Activated CD8-positive, alpha-beta memory T cell treated with anti-CD3 and anti-CD28 coated beads for 1 hour (primary cell): ENCODE measurements at places on chromosomes 4 and X.

- no peak for DNase-seq
Measured at GRCh38 chrX:134691453-134691852, 33.2 kb upstream of the PLAC1 start.

DNA sequence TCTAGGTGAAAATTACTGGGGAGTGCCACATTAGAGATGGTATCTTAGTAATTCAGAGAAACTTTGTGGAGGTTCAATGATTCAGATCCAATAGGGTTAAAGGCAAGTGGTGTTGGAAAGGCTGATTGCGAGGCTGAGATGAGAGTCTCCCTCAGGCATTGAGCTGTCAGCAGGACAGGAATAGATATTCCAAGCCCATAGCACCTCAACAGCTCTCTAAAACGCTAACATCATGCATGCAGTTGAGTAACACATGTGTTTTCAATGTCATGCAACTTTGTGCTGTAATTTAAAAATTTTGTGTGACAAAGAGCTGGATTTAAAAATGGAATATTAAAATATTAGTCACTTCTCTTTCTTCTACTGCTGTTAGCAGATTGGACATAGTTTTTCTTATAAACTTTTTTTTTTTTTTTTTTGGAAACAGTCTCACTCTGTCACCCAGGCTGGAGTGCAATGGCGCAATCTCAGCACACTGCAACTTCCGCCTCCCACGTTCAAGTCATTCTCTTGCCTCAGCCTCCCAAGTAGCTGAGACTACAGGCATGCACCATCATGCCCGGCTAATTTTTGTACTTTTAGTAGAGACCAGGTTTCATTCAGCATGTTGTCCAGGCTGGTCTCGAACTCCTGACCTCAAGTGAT is 173.5 kb upstream of the C1QTNF7 start:
- no peak for DNase-seq

GRCh38 chrX:16842684-16843083 is 27.5 kb downstream of the RBBP7 start:
- no peak for DNase-seq

GRCh38 chr4:145722561-145722960 is 42.6 kb downstream of the C4orf51 start:
- DNase-seq: no peak

DNA sequence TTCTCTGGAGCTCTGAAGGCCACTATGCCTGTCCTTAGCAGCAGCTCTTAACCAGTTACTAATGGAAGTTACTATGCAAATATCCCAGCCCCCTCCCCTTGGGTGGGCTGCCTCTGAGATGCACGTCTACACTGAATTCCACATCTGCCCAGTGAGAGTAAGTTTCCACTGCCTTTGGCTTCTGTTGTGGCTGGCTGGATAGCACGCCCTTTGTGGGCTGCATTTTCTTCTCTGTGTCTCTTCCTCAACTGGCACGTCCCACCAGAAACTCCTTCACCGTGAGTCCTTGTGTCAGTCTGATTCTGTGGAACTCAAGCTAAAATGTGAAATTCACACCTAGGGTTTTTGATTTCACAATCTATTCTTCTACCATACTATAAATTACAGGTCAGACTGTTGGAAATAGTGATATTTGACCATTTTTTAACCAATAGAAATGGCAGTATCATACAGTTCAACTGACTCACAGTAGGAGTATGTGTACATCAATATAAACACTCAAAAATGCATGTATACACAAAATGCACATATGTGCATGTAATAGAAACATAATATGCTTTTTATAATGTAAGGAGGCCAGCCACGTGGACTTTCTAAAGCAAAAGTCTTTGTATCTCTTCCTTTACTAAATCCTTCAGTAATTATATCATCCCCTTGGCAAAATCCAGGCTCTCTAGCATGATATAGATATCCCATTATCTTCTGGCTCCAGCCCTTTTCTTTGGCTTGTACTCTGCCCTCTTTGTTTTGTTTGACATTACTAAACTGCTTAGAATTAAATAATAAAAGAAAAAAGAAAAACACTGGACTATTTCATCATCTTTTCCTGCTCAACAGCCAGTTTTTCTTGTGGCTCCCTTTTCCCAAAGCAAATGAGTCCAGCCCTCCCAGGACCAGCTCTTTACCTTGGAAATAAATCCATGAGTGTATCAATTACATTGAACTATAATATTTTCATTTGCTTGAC is 33.2 kb upstream of the LDB2 start:
- no peak for DNase-seq

DNA sequence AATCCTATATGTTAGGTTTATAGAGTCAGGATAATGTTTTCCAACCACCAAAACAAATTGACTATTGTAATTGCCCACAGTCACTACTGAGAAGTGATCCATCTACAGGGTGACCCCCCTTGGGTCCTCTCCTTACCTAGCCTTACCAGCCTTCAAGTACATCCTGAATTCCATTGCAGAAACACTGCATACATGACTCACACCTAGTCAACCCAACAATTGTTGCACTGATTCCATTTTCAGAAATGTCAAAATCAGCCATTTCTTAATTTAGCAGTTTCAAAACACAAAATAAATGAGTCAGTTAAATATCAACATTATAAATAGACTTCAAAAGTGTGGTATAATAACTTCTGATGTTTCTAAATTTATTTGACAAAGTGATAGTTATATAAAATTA is 106.3 kb upstream of the TNIP3 start:
- no peak for DNase-seq

- no peak for DNase-seq
Measured at GRCh38 chrX:129549124-129549523, 9.1 kb downstream of the OCRL start.

DNA sequence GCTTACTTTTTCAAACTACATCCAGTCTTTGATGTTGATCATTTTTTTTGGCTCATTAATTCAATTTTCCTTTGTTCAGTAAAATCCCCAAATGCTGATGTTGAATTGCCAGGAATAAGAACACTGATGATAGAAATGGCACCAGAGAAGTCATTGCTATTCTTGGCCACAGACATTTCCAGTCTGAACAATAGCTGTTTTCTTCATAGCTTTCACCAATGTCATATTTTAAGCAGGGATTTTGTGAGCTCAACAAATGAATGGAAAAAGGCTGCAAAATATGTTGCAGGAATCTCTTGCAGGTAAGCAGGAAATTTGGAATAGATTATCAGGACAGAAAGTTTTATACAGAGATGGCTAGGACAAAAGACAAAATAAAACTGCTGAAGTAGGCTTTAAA is 40.5 kb upstream of the GLRB start:
- DNase-seq: no peak

DNA sequence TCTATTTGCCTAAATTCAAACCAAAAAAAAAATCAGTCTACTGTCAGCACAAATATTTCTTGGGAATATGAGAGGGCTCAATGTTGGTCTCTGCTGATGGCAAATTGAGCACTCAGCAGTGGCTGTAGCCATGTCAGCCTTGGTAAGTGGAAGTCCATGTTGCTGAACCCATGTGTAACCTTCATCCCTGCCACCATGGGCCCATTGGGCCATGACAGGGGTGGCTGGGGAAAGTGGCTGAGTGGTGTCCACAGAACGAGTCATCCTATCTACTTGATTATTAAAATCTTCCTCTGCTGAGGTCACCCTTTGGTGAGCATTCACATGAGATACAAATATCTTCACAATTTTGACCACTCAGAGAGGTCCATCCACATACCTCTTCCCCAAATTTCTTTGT is 56.8 kb upstream of the FAM9B start:
- DNase-seq: no peak

GRCh38 chrX:36062778-36063177 is 143.2 kb downstream of the CFAP47 start:
- no peak for DNase-seq

- DNase-seq: no peak
Measured at GRCh38 chr4:32417113-32417704, 1697.0 kb downstream of the PCDH7 start.

DNA sequence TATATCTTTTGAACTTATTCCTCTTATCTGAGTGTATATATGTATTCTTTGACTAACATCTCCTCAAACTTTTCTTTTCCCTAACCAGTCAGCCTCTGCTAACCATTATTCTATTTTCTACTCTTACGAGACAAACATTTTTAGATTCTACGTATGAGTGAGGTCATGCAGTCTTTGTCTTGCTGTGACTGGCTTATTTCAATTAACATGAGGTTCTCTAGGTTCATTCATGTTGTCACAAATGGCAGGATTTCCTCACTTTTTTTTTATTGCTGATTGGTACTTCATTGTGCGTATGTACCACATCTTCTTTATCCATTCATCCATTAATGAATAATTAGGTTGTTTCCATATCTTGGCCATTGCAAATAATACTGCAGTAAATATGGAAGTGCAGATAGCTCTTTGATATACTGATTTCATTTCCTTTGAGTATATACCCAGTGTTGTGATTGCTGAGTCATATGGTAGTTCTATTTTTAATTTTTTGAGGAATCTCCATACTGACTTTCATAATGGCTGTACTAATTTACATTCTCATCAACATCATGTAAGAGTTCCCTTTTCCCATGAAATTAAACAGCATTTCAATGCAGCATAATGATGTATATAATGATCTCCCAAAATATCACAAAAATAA is 80.1 kb downstream of the HS3ST1 start:
- DNase-seq: no peak

- no peak for DNase-seq
Measured at GRCh38 chrX:156001667-156002021, 4.1 kb downstream of the IL9R start.

DNA sequence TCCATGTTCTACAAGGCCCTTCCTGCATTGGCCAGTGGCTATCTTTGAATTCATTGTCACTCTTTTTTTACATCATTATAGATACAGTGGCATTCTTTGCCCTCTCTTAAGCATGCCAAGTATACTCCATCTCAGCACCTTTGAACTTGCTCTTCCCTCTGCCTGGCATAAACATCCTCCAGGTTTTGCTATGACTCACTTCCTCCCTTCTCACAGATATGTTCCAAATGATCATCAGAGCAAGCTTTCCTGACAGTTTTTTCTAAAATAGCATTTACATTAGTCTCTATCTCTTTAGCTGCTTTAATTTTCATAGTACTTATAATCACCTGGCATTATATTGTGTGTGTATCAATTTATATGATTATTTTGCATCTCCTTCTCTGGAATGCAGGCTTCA is 553.3 kb upstream of the MAGEB2 start:
- DNase-seq: no peak

DNA sequence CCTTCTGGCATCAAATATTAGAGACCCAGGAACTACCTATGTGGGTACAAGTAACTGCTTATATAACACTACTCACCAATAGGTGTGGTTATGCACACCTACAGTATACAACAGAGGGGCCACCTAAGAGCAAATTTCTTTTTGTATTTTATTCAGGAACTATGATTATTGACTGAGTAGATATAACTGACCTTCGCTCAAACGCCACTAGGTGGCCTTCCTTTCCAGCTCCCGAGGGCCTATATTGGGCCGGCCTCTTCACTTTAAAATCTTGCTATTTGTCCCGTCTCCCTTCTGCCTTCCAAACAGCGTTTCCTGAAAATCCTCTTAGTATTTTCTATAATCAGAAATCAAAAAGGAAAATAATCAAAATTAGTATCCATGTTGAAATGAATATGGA is 19.9 kb upstream of the PABPC5 start:
- DNase-seq: no peak

DNA sequence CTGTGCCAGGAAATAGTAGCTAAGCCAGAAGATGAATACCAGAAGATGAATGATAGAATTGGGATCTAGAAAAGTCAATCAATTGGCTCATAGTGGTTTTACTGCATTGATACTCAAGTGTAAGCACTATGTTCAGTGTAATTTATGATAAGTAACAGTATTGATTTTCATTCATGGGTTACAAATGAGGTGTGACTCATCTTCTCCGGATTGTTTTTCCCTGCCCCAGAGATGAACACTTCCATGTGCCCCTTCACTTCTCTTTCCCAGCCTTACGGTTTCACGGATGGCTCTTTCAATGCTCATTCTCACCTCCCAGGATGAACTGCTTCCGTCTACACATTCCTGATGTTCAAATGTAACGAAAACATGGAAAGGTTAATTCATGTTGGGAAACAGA is 9.8 kb upstream of the GUCY1B1 start:
- DNase-seq: no peak

GRCh38 chr4:11768251-11768972 is 339.7 kb upstream of the HS3ST1 start:
- no peak for DNase-seq

DNA sequence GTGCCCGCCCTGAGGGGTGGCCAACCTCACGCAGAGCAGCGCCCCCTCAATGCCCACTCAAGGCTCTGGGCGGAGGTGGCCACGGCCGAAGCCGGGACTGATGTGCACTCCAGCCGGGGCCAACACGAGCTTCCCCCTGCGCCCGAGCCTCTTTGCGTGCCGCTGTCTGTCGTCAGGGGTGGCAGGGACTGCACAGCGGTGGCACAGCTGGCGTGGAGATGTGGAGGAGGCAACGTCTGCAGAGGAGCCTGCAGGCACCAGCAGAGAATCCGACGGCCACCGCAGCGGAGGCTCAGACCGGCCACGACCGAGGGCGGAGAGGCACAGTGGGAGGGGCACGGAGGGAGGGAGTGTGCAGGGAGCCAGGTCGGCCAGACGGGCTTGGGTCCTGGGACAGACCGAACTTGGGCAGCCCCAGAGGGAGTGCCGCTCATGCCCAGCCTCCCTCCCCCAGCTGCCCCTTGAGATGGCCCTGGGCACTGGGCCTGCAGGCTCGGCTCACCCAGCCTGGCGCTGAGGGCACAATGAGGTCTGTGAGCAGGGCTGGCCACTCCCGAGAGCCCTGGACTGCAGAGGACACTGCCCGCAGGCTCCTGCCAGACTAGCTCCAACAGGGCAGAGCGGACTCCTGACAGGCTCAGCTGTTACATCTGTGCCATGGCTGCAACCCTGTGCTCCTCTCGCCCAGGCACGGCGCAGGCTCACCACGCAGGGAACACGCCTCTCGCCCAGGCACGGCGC is 46.5 kb upstream of the CPLX1 start:
- no peak for DNase-seq

DNA sequence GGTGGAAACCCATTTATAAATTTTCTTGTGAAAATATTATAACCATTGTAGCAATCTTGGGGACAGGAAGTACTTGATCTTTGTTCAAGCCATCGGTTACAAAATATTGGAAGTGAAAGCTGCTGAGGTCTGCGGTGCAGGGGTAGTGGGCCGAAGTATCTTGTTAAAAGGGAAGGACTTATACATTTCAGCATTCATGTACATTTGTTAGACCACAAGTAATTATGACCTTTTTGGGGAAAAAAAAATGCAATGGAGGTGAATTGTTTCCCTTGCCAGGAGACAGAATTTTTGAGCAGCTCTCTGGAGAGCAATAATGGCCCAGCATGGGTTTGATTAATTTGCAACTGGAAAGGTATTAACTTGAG is 121.3 kb downstream of the EGF start:
- no peak for DNase-seq

- no peak for DNase-seq
Measured at GRCh38 chrX:130877892-130878341, 25.1 kb downstream of the ENOX2 start.
